IMR-90 (cell line): ENCODE measurements at places on chromosomes 16 and 17. TPM values are rescaled to one million over a fixed set of nuclear protein-coding genes. Genes with fewer than 3 reads are reported as not detected.

DNA sequence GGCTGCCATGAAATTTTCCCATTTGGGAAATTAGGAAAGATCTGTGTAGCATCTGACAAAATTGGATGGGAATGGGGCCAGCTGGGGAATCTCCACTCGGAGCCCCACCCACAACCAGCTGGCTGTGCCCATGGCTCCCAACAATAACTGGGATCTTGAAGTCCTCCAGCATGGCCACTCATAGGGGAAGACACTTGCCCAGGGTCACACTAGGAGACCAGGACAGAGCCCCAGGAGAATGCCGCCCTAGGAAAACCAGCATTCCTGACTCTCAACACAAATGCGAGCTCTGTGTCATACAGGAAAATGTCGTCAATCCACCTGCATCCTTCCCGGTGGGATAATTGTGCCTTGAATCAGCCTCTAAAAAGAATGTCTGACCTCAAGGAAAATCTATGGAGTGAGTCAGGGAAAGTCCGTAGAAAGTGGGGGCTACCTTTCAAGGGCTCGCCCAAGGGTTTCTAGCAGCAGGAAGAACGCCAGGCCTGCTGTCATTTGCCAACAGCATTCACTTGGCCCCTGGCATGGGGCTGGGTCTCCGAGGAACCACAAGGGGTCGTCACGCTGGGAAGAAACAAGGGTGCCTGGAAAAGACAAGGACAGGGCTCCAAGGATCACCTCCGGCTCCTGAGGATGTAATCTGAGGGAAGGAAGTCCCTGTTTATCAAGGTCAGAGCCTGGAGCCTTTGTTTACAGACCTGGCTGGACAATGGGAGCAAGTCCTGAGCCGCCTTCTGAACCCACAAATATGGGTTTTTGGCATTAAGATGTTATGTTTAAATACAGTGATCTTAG, 15.9 kb downstream of the CDH5 start:
- H3K27me3 ChIP-seq, result peaks cover 14% of the 10 kb centered on the region; the same call in 1 of the 2 replicates
- H3K4me1 ChIP-seq, result peaks cover 10% of the 10 kb centered on the region
- H3K36me3 ChIP-seq, result no peaks in the 10 kb centered on the region

- H3K4me3 ChIP-seq, result no peak overlapping the region
- H3K36me3 ChIP-seq, result no peaks in the 10 kb centered on the region
- no peak for DNase-seq
- no peak overlapping the region for H3K27ac ChIP-seq
- H3K27me3 ChIP-seq, result no peaks in the 10 kb centered on the region
Measured at GRCh38 chr16:80996688-80997138, 10.0 kb downstream of the CMC2 start.

DNA sequence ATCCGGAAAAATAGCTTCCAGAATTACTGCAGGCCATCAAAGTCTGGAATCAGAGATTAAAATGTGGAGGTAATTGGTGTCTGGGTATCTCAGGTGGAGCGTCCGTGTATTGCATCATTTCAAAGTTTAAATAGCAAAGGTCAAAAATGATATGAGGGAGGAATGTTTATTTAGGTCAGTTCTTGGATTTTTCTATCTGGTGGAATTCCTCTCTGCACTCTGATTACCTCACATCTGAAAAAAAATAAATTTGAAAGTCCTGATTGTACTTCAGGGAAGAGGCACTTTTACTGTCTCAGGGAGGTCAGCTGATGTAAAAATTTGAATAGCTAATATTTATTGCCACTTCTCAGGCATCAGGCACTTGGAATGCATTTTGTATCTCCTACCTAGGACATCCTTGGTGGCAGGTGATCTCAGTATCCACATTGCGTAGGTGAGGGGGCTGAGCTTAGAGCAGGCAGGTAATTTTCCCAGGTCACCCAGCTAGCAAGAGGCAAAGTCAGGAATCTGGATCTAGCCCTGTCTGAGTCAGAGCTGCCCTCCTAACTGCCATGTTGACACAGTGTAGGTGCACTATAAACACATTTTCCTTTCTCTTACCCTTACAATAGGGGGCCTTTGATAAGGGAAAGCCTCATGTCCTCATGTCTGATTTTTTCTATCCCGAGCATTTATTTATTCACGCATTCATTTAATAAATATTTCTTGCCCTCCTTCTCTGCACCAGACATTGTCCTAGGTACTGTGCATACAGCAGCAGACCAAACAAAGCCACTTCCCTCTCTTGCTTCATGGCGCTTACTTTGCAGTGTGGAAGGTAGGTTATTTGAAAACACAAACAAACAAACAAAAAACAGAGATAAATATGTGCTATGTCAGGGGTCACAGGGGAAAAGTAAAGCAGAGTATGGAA, 454.3 kb downstream of the HAPSTR1 start:
- no peaks in the 10 kb centered on the region for H3K4me1 ChIP-seq
- DNase-seq, result no peak
- no peak overlapping the region for H3K4me3 ChIP-seq
- no peaks in the 10 kb centered on the region for H3K36me3 ChIP-seq

Gene ZNF174
- polyA plus RNA-seq, result 9.4 and 10.6 TPM in 2 replicates

Gene RGS9
- polyA plus RNA-seq, result 0.77 and 1.1 TPM in 2 replicates

- no peaks in the 10 kb centered on the region for H3K36me3 ChIP-seq
- peak; percentile 30 for DNase-seq
- H3K27ac ChIP-seq, result no peak within 1 kb of the TSS
- no peaks in the 10 kb centered on the region for H3K27me3 ChIP-seq
- no peak within 1 kb of the TSS for H3K4me3 ChIP-seq
Measured at GRCh38 chr16:71230122-71230845, at the start of gene HYDIN. Gene HYDIN (minus strand): TSS chr16:71230722. CDS start chr16:71186895, 43,827 bp downstream.

Gene TNS4
- 0.07 TPM in 1 of 2 replicates, not detected in the other for polyA plus RNA-seq

Gene GPR139
- not detected in 2 replicates for polyA plus RNA-seq

- peaks cover 31% of the 10 kb centered on the region for H3K36me3 ChIP-seq
- H3K4me3 ChIP-seq, result no peak overlapping the region
- no peak overlapping the region for H3K27ac ChIP-seq
- no peaks in the 10 kb centered on the region for H3K27me3 ChIP-seq
- no peak for DNase-seq
Measured at GRCh38 chr17:1511290-1511689, 5.1 kb downstream of the INPP5K start.

DNA sequence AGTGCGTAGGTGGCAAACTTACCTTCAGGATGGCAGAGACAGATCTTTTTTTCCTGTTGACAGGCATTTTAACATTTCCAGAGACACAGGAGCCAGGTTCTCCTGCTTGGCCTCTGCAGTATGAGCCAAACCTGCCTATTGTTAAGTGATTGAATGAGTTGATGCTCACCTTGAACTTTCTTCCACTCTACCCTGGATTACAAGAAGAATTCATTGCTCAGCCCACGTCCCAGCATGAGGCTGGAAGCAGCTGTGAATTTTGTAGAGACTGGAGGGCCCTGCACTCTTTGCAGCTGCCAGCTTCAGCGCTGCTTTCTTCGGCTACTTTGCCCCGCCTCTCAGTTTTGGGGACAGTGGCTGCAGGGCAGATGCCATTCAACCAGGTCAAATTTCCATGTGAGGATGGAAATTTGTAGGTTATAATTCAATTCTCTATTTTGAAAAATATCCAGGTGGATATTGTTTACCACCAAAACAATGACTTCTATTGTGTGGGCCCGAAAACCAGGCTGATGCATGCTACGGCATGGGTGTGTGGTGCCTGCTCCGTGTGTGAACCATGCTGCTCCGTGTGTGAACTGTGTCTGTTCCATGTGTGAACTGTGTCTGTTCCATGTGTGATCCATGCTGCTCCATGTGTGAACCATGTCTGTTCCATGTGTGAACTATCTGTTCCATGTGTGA, 75.2 kb upstream of the METTL9 start:
- DNase-seq, result no peak
- H3K27me3 ChIP-seq, result peaks cover 7% of the 10 kb centered on the region; the same call in 1 of the 2 replicates
- peaks cover 10% of the 10 kb centered on the region for H3K4me1 ChIP-seq
- H3K4me3 ChIP-seq, result no peak overlapping the region

- H3K4me1 ChIP-seq, result no peaks in the 10 kb centered on the region
- no peak overlapping the region for H3K27ac ChIP-seq
- no peak overlapping the region for H3K4me3 ChIP-seq
- no peaks in the 10 kb centered on the region for H3K36me3 ChIP-seq
- DNase-seq, result no peak
- no peaks in the 10 kb centered on the region; the same call in 1 of the 2 replicates for H3K27me3 ChIP-seq
Measured at GRCh38 chr16:86911437-86911958, 333.1 kb downstream of the FOXL1 start.

Gene TEX14
- polyA plus RNA-seq, result not detected in 2 replicates

GRCh38 chr17:33888455-33888854, 366.6 kb upstream of the CCL2 start:
- DNase-seq, result no peak
- H3K27me3 ChIP-seq, result no peaks in the 10 kb centered on the region
- H3K27ac ChIP-seq, result no peak overlapping the region

- peak overlapping the region; percentile 73 for H3K27ac ChIP-seq
- H3K36me3 ChIP-seq, result peaks cover 63% of the 10 kb centered on the region
- no peaks in the 10 kb centered on the region for H3K27me3 ChIP-seq
- DNase-seq, result no peak
Measured at GRCh38 chr17:27585153-27585681, 45.8 kb upstream of the LGALS9 start.

- H3K27me3 ChIP-seq, result no peaks in the 10 kb centered on the region
- H3K4me3 ChIP-seq, result no peak overlapping the region
- no peak for DNase-seq
- H3K36me3 ChIP-seq, result no peaks in the 10 kb centered on the region
Measured at GRCh38 chr16:60123392-60124023, 1389.4 kb upstream of the GOT2 start.

Gene PLLP
- 0.05 TPM in 1 of 2 replicates, not detected in the other for polyA plus RNA-seq

GRCh38 chr17:82444941-82445521, 5.5 kb downstream of the CYBC1 start:
- no peak for DNase-seq
- no peaks in the 10 kb centered on the region for H3K27me3 ChIP-seq
- peaks cover 45% of the 10 kb centered on the region for H3K36me3 ChIP-seq
- no peak overlapping the region for H3K27ac ChIP-seq

DNA sequence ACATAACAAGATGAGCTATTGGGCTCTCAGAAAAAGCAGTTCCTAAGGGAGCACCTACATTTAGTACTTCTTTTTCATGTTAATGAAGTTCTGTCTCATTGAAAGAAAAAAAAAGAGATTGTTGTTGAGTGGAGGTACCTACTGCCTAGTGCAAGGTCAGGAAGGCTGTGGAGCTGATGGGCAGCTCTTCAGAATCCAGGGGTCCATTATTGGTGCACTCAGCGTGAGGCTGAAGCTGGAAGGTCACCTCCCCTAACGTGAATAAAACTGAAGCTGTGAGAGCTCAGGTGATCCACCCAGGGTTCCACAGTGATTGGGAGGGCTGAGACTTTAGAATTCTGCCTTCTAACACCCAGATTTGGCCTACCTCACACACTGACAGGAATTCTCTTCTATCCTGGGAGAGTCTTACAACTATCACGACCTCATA, 153.9 kb upstream of the TBX2 start:
- H3K4me3 ChIP-seq, result no peak overlapping the region
- H3K27me3 ChIP-seq, result no peaks in the 10 kb centered on the region
- DNase-seq, result no peak
- H3K27ac ChIP-seq, result no peak overlapping the region
- H3K36me3 ChIP-seq, result no peaks in the 10 kb centered on the region

- peak; percentile 16 for DNase-seq
- H3K36me3 ChIP-seq, result peaks cover 28% of the 10 kb centered on the region
- H3K27ac ChIP-seq, result no peak overlapping the region
- no peak overlapping the region for H3K4me3 ChIP-seq
- H3K27me3 ChIP-seq, result no peaks in the 10 kb centered on the region
Measured at GRCh38 chr17:73247726-73248125, 14.0 kb downstream of the CPSF4L start.

GRCh38 chr17:42536048-42536371, at the start of gene NAGLU:
Gene NAGLU (plus strand): TSS chr17:42536241. CDS start chr17:42536273, 32 bp downstream.
- H3K27ac ChIP-seq, result peak within 1 kb of the TSS; percentile 78
- no peaks in the 10 kb centered on the region for H3K27me3 ChIP-seq
- peaks cover 16% of the 10 kb centered on the region for H3K4me1 ChIP-seq
- peak within 1 kb of the TSS; percentile 53 for H3K4me3 ChIP-seq

GRCh38 chr17:30378241-30378824, 394 bp upstream of the CPD start:
- no peaks in the 10 kb centered on the region for H3K27me3 ChIP-seq
- H3K4me1 ChIP-seq, result peaks cover 15% of the 10 kb centered on the region
- peak; percentile 11 for DNase-seq
- no peaks in the 10 kb centered on the region for H3K36me3 ChIP-seq
- peak overlapping the region; percentile 28 for H3K27ac ChIP-seq
- peak overlapping the region; percentile 49 for H3K4me3 ChIP-seq

DNA sequence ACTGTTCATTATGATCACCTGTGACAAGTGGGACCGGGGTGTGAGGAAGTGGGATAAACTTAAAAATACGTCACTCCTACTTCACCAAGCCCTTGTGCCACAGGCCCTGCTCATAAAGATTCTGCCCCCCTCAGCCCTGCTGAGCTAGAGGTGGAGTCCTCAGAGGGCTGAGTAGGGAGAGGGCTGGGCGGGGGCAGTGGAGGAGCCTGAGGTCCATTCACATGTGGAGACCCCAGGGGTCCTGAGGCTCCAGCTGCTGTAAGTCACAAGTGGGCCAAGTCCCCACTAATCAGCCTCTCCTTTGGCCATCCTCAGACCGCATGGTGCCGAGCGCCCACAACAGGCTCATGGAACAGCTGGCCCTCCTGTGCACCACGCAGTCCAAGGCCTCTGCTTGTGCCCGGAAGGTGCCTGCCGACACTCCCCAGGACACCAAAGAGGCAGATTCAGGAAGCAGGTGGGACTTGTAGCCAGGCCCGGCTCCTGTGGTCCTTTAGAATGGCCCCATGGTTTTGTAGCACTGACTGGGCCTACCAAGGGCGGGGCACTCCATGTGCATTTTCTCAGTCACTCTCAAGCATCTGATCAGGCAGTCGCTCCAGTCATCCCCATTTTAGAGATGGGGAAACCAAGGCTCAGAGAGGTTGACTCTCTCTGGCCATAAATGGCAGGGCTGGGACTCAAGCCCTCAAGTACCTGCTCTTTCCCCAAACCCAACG, 10.4 kb downstream of the DNAAF8 start:
- H3K36me3 ChIP-seq, result no peaks in the 10 kb centered on the region; the same call in 1 of the 2 replicates
- H3K27ac ChIP-seq, result no peak overlapping the region
- no peak for DNase-seq
- no peak overlapping the region for H3K4me3 ChIP-seq
- H3K27me3 ChIP-seq, result no peaks in the 10 kb centered on the region

GRCh38 chr17:20068445-20068844, 59.3 kb downstream of the SPECC1 start:
- peaks cover 7% of the 10 kb centered on the region; the same call in 1 of the 2 replicates for H3K27me3 ChIP-seq
- peaks cover 7% of the 10 kb centered on the region for H3K4me1 ChIP-seq
- no peaks in the 10 kb centered on the region for H3K36me3 ChIP-seq
- H3K4me3 ChIP-seq, result no peak overlapping the region
- no peak for DNase-seq
